ENCODE measurements at places on chromosomes 1 and 21.

DNA sequence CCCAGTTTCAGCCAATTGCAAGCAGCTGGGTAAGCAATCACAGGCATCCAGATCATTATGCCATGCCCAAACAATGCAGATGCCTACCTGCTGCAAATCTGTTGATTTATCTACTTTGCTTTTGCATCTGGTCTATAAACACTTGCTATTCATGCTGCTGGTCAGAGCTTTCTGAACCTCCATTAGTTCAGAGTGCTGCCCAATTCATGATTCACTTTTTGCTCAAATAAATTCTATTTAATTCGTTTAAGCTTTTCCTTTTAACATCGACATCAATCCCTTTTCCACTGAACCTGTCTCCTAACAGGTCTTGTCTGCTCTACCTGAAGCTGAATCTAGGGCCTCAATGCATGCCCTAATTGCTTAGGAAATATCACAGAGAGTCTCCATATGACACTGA is 99.4 kb upstream of the C1orf87 start:
- no peak for ATAC-seq

DNA sequence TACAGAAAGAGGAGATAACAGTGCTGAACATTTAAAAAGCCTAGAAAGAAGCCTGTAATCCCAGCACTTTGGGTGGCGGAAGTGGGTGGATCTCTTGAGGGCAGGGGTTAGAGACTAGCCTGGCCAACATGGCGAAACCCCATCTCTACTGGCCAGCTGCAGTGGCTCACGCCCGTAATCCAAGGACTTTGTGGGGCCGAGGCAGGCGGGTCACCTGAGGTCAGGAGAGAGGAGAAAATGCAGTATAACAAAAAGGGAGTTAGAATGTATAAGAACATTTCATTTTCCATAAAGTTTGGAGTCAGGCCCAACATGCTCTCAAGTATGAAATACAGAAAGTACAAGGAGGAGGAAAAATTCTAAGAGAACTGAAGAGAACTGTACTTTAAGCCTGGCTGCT is 134.5 kb downstream of the SMYD3 start:
- ATAC-seq: no peak

DNA sequence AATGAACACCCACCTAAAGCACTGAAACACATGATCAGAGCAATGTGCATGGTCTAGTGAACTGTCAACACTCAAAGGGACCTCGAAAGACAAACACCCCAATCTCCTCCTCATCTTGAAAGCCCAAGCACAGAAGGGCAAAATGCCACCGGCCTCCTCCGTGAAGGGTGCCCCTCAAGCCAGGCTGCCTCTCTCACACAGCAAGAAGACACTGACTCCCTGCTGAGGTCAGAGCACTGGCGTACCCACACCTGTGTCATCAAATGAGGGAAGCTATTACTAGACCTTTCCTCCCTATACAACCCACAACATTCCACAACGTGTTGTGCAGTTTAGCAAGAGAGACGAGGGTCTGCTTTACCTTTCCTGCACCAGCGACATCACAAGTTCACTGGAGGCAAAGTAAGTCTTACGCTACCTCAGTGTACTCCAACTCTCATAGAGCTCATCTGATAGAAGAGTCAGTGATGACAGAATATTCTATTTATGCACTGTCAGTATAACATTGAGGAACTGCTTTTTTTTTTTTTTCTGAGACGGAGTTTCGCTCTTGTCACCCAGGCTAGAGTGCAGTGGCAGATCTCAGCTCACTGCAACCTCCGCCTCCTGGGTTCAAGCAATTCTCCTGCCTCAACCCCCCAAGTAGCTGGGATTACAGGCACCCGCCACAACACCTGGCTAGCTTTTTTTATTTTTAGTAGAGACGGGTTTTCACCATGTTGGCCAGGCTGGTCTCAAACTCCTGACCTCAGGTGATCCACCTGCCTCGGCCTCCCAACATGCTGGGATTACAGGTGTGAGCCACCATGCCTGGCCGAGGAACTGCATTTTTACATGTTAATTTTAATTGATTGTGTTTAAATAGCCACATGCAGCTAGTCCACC is 3.3 kb downstream of the SH3BP5L start:
- no peak for ATAC-seq

GRCh38 chr1:118791094-118791691 is 196.9 kb downstream of the TBX15 start:
- ATAC-seq: no peak

- no peak for ATAC-seq
Observed at GRCh38 chr1:12173631-12174121, 6.9 kb downstream of the TNFRSF1B start.

GRCh38 chr21:45448810-45449657 is 44.1 kb downstream of the COL18A1 start:
- ATAC-seq: no peak

GRCh38 chr1:72013161-72013560 is 269.2 kb downstream of the NEGR1 start:
- ATAC-seq: no peak

DNA sequence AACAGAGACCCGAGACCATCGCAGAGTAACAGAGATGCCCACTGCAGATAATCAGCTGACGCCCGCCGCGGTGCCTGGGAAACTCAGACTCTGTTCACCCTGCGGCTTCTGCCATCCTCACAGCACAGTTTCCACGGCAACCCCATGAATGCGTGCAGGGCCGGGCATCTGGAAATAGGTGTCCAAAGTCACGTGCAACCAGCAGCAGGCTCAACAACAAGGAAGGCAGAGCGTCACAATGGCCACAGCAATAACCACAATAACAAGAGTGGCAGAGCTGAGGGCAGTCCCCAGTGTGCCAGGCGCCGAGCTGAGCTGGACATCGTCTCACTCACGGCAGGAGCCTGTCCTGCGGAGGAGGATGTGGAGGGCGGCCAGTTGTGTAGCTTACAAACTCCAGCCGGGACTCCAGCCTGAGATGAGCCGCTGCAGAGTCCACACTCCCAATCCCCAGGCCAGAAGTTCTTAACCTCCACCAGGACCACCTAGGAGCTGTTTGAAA is 102.0 kb downstream of the CRYAA start:
- ATAC-seq: peak; percentile 42

GRCh38 chr21:26461500-26461899 is 111.6 kb downstream of the CYYR1 start:
- no peak for ATAC-seq

- peak; percentile 56 for ATAC-seq
Observed at GRCh38 chr1:81111818-81112217, 688.9 kb upstream of the ADGRL2 start.

- no peak for ATAC-seq
Observed at GRCh38 chr1:226590614-226591013, 42.0 kb downstream of the STUM start.

- no peak for ATAC-seq
Observed at GRCh38 chr1:182568647-182569284, 20.3 kb downstream of the RNASEL start.

GRCh38 chr21:43332861-43333297 is 94.1 kb downstream of the SIK1 start:
- ATAC-seq: peak; percentile 34

- peak; percentile 75 for ATAC-seq
Observed at GRCh38 chr1:209624558-209625549, 27.4 kb downstream of the LAMB3 start.

DNA sequence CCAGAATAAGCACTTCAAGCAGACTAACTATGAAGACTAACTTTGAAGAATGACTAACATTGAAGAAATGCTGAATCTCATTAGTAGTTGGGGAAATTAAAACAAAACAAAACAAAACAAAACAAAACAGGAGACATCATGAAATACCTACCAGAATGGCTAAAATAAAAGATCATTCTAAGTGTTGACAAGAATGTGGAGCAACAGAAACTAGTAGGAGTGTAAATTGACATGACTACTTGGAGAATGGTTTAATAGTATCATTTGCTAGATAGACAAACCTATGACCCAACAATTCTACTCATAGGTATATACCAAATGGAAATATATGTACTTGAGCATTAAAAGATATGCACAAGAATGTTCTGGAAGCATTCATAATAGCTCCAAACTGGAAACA is 18.9 kb upstream of the ZFP69B start:
- no peak for ATAC-seq

- ATAC-seq: no peak
Observed at GRCh38 chr1:19809044-19809750, 5.9 kb downstream of the RNF186 start.

DNA sequence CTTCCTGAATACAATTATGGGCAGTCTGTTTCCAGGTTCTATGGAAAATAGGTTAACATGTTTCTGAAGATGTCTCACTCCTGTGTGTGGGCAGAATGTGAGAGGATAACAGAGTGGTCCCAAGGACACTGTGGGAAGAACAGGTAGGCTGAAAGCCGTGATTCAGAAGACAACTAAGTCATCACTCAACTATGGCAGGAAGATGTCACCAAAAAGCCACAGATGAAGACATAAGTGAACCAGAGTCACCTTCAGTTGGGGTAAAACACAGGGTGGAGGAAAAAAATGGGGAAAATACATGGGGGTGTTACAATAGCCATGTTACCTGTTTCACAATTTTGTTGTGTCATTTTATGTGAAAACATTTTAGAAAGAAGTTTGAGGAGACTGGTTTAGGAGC is 75.1 kb downstream of the UCHL5 start:
- no peak for ATAC-seq

DNA sequence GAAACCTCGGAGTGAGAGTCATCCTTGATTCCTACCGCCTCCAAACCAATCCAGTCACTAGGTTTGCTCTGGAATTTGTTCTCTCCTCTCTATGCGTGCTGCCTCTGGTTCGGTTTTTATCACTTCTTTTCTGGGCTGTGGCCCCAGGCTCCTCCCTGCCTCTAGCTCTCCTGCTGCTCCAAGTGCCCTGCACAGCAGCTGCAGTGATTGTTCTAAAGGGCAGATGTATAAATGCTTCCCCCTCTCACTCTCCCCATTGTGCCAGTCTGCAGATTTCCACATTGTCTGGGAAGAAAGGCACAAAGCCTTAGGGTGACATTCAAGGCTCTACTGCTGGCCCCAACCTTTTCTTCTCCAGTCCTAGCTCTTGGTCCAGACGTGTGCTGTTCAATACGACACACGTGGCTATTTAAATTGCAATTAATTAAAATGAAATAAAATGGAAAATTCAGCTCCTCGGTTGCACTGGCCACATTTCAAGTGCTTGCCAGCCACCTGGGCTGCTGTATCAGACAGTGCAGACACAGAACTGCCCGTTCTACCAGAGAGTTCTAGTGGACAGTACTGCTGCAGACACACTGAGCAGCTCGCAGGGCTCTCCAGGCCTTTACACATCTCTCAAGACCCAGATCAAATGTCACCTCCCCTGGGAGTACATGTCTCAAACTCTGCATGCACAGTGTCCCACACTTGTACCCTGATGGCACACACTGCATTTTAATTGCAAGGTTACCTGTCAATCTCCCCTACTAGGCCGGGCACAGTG is 12.4 kb downstream of the TRIM62 start:
- no peak for ATAC-seq

- no peak for ATAC-seq
Observed at GRCh38 chr1:33577663-33578062, 105.2 kb downstream of the ZSCAN20 start.

DNA sequence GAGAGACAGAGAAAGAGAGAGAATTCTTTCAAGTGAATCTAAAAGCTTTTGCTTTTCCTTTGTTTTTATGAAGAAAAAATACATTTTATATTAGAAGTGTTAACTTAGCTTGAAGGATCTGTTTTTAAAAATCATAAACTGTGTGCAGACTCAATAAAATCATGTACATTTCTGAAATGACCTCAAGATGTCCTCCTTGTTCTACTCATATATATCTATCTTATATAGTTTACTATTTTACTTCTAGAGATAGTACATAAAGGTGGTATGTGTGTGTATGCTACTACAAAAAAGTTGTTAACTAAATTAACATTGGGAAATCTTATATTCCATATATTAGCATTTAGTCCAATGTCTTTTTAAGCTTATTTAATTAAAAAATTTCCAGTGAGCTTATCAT is 117.6 kb downstream of the PTPRC start:
- peak; percentile 90 for ATAC-seq

DNA sequence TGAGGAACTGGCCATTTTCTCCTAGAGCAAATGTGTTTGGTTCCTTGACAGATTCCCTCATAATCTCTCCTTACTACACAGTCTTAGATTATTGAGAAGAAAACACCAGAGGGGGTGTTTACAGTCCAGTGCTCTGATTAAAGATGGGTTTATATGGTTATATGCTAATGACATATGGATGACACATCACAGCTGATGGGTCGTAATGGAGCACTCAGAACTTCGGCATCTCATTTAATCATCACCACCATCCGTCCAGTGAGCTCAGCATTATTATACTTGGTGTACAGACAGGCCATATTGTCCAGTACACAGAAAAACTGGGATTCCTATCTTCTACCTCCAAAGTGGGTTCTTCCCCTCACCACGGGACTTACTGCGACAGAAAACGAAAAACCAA is 22.3 kb upstream of the NR5A2 start:
- ATAC-seq: no peak

DNA sequence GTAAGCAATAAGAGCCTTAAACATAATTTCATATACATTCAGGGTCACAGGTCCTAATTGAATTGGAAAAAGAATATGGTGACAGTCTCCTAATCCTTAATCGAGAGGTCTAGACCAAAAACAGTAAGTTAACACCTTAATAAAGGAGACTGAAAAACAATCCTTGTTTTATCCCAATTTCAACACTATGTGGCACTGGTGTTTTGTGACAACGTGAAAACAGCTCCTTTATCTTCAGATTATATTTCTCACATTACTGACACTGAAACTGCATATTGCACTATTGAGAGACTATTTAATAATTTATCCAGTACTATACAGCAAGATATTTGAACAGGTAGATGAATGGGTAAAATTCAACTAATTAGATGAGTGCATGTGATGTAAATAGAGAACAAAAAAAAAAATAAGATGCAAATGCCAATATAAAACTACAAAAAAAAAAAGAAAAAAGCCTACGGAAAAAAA is 34.1 kb downstream of the TP53BP2 start:
- ATAC-seq: peak; percentile 88

DNA sequence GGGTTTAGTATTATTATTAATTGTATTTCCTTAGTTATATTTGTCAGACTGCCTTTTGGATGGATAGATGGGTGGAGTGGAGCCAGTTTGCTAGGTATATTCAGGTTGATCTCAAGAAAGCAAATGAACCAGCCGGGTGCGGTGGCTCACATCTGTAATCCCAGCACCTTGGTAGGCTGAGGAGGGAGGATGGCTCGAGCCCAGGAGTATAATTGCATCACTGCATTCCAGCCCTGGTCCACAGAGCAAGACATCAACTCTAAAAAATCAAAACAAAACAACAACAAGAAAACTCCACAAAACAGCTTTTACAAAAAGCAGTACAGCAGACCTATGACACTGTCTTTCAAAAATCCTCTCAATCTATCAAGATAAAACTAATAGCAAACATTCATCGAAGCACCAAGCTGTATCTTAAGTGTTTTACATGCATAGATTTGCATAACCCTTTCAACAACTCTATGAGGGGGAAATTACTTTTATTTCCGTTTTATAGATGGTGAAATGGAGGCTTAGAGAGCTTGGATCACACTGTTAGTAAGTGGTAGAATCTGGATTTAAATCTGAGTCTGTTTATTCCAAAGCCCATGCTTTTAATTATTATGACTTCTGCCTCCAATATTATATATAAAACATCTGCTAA is 25.5 kb downstream of the KMO start:
- no peak for ATAC-seq

All from SK-N-SH treated with all-trans-retinoic acid at 6 μM for 48 hours (cell line).